ENCODE measurements at places on chromosomes 1 and 21.
A peak's percentile ranks its signal among the peaks of the same experiment; 100 is the strongest.

GRCh38 chr1:6454856-6455751 is 10.9 kb downstream of the TNFRSF25 start:
- peaks cover 2% of the 10 kb centered on the region for H3K36me3 ChIP-seq
- no peak overlapping the region for H3K4me3 ChIP-seq
- H3K4me1 ChIP-seq = peaks cover 19% of the 10 kb centered on the region
- no peak overlapping the region for H3K27ac ChIP-seq
- peak; percentile 52 for DNase-seq

DNA sequence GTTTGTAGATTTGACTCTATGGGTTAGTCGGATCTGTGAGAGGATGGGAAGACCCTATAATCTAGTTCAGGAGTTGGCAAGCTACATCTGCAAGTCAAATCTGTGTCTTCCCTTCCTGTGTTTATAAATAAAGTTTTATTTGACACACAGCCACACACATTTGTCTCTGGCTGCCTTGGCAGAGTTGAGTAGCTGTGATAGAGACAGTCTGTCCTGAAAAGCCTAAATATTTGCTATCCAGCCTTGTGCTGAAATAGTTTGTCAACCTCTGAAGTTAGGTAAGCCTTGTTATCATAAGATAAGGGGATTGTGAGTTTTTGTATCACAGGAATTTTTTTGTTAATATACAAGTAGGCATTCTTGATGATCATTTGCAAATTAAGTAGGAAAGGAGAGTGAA is 136.8 kb downstream of the NOS1AP start:
- H3K4me3 ChIP-seq = no peak overlapping the region
- H3K27ac ChIP-seq = no peak overlapping the region
- DNase-seq = no peak
- H3K36me3 ChIP-seq = no peaks in the 10 kb centered on the region

- DNase-seq = no peak
- H3K4me3 ChIP-seq = no peak overlapping the region
- peaks cover 6% of the 10 kb centered on the region for H3K27me3 ChIP-seq
- H3K36me3 ChIP-seq = no peaks in the 10 kb centered on the region
Measured at GRCh38 chr1:36559061-36559460, 76.3 kb upstream of the CSF3R start.

DNA sequence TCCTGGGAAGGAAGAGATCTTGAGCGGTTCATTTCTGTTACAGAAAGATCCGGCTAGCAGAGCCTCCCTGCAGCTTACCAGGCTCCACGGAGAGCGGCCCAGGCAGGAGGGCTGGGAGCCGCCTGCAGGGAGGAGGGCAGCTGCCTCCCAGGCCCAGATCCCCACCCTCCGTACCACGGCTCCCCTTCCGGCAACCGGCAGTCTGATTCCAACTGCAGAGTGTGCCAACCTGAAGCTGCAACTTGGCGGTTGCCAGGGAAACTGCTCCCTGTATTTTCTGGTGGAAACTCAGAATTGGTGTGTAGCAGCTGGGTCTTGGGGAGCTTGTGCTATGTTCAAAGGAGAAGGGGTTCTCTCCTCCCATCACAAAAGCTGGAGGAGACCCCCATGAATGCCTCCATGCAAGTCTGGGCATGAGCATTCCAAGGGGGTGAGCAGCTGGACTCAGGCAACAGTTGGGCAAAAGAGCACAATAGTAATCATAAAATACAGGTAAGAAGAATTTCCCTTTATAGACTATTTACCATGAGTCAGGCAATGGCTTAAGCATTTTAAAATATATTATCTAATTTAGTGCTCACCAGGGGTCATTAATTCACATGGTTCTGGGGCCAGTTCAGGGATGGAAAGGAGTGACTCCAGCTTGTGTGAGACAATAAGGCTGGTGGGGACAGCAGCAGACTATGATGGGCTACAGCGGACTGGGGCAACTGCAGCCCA is 46.1 kb upstream of the KAZN start:
- H3K36me3 ChIP-seq = no peaks in the 10 kb centered on the region
- H3K4me1 ChIP-seq = peaks cover 23% of the 10 kb centered on the region
- H3K27ac ChIP-seq = no peak overlapping the region
- no peak for DNase-seq
- peaks cover 17% of the 10 kb centered on the region for H3K27me3 ChIP-seq

- DNase-seq = no peak
- H3K27me3 ChIP-seq = no peaks in the 10 kb centered on the region
- peaks cover 35% of the 10 kb centered on the region for H3K4me1 ChIP-seq
- H3K27ac ChIP-seq = peak overlapping the region; percentile 88
- no peaks in the 10 kb centered on the region for H3K36me3 ChIP-seq
Measured at GRCh38 chr1:235270625-235271024, 57.4 kb downstream of the ARID4B start.

GRCh38 chr21:42101246-42101645 is 30.1 kb downstream of the UMODL1 start:
- no peak overlapping the region for H3K27ac ChIP-seq
- H3K4me3 ChIP-seq = no peak overlapping the region
- H3K27me3 ChIP-seq = no peaks in the 10 kb centered on the region
- H3K36me3 ChIP-seq = no peaks in the 10 kb centered on the region

DNA sequence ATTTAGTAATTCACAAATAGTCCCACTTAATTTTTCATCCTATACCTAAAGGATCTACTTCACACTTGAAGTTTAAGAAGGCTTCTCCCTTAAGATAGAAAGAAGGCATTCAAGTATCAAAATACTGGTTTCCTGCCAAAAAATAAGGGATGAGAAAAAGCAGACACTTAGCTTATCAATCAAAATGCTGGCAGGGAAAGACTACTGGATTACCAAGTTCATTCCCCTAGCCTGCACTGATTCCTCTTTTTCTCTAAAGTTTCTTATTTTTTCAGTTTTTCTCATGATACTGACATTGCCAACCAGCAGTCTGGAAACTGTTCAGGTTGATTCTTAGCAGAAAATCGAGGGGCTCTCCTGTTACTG is 204.6 kb downstream of the GABPA start:
- no peak overlapping the region for H3K4me3 ChIP-seq
- H3K27me3 ChIP-seq = no peaks in the 10 kb centered on the region
- DNase-seq = no peak
- H3K4me1 ChIP-seq = peaks cover 18% of the 10 kb centered on the region
- H3K27ac ChIP-seq = no peak overlapping the region

DNA sequence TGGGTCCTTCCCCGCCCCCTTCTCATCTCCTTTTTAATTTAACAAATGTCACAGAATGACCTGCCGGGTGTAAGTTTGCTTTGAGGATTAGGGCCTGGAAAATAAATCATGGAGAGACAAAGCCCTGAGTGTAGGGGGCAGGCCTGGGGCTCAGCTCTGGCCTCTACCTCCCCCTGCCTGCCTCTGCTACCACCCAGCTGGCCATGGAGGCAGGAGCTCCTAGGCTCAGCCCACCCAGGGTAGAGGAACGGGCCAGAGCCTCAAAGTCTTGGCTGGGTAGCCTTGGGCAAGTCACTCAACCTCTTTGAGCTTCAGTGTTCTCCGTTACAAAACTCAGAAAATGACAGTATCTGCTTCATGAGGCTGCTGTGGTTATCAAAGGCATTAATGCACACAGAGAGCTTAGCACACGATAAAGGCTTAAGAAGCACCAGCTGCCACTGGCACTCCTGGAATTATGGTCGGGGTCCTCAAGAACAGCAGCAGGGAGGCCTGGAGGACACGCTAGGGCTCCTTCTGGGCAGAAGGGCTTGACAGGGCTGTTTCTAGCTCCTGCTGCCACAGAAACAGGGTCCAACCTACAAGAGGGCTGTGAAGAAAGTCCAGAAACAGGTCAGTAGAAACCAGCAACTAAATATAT is 39.0 kb downstream of the LRP8 start:
- H3K4me3 ChIP-seq = no peak overlapping the region
- H3K27ac ChIP-seq = no peak overlapping the region
- no peaks in the 10 kb centered on the region for H3K27me3 ChIP-seq
- H3K4me1 ChIP-seq = peaks cover 29% of the 10 kb centered on the region
- DNase-seq = no peak
- peaks cover 43% of the 10 kb centered on the region for H3K36me3 ChIP-seq

- no peaks in the 10 kb centered on the region for H3K27me3 ChIP-seq
- no peak for DNase-seq
Measured at GRCh38 chr1:169620565-169620964, 9.4 kb downstream of the SELP start.

DNA sequence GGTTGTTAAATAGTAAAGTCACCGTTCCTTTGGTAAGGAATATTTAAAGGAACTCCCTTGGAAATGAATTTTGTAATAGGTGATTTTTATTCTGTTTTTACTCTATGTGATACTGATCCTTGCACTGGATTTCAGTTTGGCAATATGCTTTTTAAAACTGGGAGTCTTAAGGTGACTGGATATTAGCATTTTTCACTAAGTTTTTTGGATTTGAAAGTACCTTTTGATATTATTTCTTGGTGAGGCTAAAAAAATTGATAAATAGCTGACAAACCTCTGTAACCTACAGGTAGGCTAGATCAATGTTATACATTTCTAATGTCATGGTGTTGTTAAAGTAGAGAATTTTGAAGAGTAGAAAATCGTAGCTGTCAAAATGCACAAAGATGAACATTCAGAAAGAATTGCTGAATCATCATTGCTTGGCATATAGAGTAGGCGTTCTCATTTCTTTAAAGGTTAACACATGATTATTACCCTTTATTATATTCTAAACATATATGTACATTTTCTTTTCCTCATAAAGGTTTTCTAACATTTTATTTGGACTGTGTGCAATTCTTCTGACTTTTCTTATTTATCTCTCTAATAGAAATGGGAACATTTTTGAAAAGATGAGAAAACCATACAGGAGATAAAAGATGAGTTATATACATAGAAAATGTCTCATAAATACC is 1.5 kb upstream of the DNAJB4 start:
- H3K27me3 ChIP-seq = no peaks in the 10 kb centered on the region
- H3K4me3 ChIP-seq = peak overlapping the region; percentile 30
- H3K27ac ChIP-seq = no peak overlapping the region
- peaks cover 40% of the 10 kb centered on the region for H3K4me1 ChIP-seq
- DNase-seq = no peak

DNA sequence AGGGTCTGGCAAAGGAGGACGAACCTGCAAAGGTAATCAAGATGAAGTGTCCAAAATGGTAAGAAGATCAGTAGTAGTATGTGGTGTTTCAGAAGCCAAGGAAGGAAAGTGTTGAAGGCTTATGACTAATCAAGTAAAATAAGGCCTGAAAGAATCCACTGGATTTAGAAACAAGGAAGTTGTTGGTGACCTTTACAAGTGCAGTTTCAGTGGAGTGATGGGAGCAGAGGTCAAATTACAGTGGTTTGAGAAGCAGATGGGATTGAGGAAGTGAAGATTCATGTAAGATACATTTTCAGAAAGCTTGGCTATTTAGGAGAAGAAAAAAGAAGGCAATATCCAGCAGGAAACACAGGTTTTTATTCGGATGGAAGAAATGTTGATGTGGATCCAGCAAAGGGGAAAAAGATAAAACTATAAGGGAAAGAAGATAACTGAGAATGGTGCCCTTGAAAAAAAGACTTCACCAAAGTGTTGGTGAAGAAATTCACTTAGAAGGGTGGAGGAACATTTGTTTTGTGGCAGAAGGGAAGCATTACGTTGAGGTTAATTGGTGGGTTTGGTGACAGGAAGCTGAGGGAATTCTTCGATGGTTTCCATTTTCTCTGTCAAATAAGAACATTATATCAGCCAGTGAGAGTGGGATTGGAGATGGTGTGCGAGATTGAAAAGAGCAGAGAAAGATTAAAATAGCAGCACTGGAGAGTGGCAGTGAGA is 2.1 kb downstream of the ARMH1 start:
- no peak for DNase-seq
- no peaks in the 10 kb centered on the region for H3K27me3 ChIP-seq
- H3K4me1 ChIP-seq = peaks cover 26% of the 10 kb centered on the region
- H3K36me3 ChIP-seq = 0 out of 2 replicates have a peak, but pooled peaks cover 5% of the 10 kb centered on the region

DNA sequence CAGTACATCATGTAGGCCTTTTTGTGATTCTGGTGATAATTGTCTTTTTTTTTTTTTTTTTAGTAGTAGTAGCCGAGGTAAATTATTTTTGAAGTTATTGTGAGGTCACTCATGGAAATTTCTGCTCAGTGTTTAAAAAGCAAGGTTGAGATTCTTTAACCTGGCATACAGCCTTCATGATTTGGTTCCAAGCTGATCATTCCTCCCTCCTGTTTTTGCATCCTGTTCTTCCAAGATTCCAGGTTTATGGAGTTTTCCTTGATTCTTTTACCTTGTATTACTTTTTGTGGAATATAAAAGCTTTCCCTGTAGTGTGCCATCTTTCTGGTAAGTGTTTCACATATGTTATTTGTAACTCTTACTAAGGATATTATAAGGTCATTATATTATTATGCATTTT is 9.1 kb downstream of the ZFYVE9 start:
- no peak overlapping the region for H3K4me3 ChIP-seq
- H3K4me1 ChIP-seq = no peaks in the 10 kb centered on the region
- no peaks in the 10 kb centered on the region for H3K27me3 ChIP-seq
- no peak for DNase-seq
- H3K27ac ChIP-seq = no peak overlapping the region

DNA sequence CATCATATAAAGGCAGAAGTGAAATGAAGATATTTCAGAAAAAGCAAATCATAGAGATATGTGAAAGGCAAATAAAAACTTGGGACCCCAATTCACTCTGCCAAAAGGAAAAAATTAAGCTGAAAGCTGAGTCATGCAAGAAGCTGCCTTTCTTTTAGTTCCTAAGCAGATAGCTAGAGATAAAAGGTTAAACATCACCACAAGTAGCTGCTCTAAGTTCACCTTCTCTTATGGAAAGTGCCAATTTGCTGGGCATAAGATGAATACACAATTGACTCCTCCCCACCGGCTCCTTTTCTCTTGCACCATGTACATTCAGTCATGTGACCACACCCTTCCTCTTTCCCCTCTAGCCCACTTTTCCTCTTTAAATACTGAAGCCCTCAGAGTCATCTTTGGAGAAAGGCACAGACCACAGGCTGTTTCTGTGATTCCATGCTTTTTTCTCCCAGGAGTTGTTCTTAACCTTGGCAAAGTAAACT is 5.4 kb upstream of the SUMO3 start:
- peaks cover 44% of the 10 kb centered on the region for H3K36me3 ChIP-seq
- peaks cover 63% of the 10 kb centered on the region for H3K27me3 ChIP-seq
- no peaks in the 10 kb centered on the region for H3K4me1 ChIP-seq

DNA sequence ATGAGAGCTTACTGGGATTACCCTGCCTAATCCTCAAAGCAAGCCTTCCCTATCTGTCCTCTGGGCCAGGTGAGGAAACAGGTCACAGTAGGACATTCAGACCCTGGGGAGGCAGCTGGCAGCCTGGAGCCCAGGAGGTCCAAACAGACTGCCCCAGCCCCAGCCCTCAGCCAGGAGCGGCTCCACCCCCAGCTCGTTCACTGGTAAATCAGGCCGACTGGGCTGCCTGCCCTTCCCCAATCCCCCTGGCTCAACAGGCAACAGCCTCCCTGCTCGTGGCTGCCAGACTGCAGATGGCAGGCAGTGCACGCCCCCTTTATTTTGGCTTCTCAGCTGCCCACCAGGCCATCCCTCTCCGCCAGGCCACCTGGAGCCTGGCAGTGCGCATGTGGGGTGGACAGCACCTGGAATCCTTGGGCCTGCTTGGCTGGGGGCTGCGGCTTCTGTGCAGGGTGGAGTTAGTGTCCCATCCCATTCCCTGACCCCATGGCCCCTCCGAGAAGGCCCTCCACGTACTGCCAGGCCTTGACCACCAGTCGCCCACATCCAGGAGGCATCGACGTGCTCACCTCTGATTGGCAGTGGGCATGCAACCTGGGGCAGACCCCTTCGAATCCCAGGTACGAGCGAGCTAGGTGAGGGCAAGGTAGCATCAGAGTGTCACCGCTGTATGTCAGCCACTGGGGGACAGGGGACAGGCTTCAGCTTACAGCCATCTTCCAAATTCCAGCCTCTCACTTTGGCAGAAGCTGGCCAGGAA is 11.2 kb upstream of the ZNF670 start:
- peaks cover 13% of the 10 kb centered on the region for H3K4me1 ChIP-seq
- no peak overlapping the region for H3K4me3 ChIP-seq
- no peaks in the 10 kb centered on the region for H3K36me3 ChIP-seq
- DNase-seq = no peak
- no peak overlapping the region for H3K27ac ChIP-seq
